CD8-positive, alpha-beta T cell (primary cell): ENCODE measurements at places on chromosomes 3 and 15.

- no peak for DNase-seq
These were observed 13.5 kb downstream of the HIGD1A start for GRCh38 chr3:42790714-42791229.

- DNase-seq: no peak
These were observed 27.2 kb downstream of the PIK3CA start for GRCh38 chr3:179175358-179175757.

- DNase-seq: no peak
These were observed 283.6 kb upstream of the RARB start for GRCh38 chr3:25144430-25144829.

DNA sequence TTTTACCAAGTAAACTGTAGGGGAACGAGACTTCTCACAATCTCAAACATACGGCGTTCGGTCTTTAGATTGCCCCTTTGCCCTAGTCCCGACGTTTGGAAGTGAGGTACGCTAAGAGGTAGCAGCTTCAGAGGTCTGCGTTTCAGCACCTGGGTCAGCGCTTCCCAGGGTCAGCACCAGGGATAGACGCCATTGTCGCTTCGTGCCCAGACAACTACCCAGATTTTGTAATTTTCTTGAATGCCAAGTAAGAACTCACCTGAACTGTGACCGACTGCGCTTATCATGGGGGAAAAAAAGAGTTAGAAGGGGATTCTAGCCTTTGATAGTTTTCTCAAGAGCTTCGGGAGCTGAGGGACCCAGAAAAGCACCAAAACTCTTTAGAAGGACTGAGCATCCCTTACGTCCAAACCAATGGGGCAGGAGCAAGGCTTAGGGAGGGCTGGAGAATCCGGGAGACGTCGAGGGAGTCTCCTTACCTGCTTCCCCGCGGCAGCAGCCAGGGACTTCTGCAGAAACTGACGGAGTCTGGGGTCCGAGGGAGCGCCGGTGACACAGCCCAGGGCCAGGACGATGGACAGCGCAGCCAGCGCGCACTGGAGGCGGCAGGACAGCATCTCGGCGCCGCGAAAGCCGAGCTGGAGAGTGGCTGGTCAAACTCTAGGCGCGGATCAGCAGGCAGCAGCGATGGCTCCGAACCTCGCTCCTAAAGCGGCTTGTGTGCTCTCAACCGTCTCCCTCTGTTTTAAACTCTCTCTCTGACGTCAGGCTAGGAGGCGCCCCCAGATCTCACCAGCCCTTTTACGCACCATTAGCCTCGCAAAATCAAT lies at the start of gene SST:
Gene SST (minus strand): TSS at position 720 of the 830 bp plus-strand sequence. CDS start 103 bp downstream, at position 617.
- no peak for DNase-seq

DNA sequence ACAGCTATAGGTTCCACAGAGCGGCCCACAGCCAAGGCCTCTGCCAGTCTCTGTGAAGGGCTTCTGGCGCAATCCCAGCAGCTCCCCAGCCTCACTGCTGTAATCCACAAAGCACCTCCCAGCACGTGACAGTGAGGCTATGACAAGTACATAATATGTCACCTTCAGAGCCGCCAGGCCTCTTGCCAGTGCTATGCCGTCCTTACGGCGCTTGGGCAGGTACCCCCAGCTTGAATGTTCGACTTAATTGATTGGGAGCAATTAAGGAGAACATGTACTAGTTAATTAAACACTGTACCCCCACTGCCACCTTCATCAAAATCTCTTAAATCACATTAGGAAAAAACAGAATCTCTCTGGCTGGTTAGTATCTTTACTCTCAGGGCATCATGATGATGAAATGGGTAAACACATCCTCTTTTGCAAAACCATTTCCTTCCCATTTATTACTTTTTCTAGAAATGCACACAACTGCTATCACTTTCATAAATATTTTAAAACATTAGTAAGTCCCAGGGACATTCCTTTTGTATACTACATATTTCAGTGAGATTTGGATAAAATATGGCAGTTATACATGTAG lies 169.9 kb downstream of the XXYLT1 start:
- no peak for DNase-seq

GRCh38 chr3:4977001-4977852 lies 2.0 kb upstream of the BHLHE40 start:
- DNase-seq: peak; percentile 86

GRCh38 chr3:165225604-165226003 lies 29.4 kb upstream of the SLITRK3 start:
- no peak for DNase-seq

GRCh38 chr3:125281381-125281780 lies 68.8 kb upstream of the SLC12A8 start:
- DNase-seq: no peak

- no peak for DNase-seq
These were observed 80.3 kb downstream of the OTOL1 start for GRCh38 chr3:161576714-161577510.

- DNase-seq: no peak
These were observed 16.3 kb upstream of the TRAT1 start for GRCh38 chr3:108806316-108806715.

GRCh38 chr15:73650416-73651126 lies 17.4 kb upstream of the NPTN start:
- no peak for DNase-seq

DNA sequence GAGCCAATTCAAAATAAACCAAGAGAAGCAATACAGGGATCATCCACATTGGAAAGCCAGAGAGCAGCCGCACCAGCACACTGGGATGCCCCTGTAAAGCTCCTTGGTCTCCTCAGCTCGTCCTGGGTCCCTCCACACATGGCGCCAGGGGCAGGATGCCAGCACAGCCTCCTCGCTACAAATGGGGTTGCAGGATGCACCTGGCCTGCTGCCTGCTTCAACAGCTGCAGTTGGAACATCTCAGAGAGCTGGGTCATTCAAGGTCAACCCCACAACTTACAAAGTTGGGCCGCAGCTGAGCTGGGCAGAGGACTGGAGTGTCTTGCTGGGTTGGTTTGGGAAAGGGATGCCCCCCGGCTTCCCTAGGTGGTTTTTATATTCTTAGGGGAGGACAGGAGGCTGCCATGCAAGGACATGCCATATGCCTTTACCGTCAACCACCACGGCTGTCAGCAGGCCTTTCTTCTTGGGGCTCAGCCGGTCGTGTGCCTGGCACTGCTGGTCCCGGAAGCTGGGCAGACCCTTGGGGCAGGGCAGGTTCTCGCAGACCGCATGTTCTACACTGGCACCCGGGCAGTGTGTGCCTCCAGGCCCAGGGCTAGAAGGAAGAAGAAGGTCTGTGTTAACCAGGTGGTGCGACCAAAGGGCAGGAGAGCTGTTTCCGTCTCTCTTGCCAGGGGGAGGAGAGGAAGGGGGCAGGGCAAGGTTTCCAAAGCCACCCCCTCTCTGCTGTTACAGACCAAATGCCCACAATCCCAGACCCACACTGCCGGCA lies 225.2 kb downstream of the ADAMTS17 start:
- no peak for DNase-seq

- no peak for DNase-seq
These were observed 340.3 kb downstream of the SLC9A9 start for GRCh38 chr3:143507735-143508580.

DNA sequence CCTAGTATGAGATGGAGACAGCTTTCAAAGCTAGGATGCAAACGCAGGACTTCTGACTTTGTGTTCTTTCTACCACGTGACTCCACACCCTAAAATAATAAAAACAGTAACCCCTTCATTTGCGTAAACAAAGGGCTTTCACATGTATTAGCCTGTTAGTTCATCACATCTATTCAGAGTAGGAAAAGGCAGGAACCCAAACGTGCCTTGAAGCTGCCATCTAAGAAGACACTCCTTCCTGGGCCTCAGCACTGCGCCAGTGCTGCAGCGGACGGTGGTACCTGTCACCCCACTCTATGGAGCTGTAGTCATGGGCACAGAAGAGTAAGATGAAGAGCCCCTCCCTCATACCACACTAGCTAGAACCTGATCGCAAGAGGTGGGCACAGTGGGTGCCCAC lies 34.3 kb downstream of the PLD1 start:
- DNase-seq: no peak

GRCh38 chr3:10437995-10438901 lies 67.1 kb downstream of the ATP2B2 start:
- no peak for DNase-seq

DNA sequence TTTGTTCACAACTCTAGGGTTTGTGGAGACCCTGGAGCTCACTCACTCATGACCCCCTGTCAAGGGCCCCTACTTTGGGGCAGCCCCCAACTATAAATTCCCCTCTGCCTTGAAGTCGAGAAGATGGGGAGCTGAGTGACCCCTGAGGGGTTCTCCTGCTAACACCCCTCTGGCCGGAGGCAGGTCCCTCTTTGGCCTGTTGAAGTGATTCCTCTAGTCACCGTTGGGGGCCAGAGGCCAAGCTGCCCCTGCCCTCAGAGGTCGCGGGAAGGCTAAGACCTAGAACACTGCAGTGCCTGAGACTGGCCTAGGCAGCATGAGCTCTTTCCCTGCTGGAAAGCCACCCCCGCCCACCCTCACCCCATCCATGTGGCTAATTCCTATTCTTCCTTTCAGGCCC lies 15.4 kb upstream of the SKOR1 start:
- no peak for DNase-seq

GRCh38 chr3:4773583-4773982 lies 205.7 kb upstream of the BHLHE40 start:
- DNase-seq: no peak

GRCh38 chr3:110677506-110677905 lies 394.1 kb upstream of the NECTIN3 start:
- DNase-seq: no peak

GRCh38 chr3:138933981-138934691 lies 12.8 kb downstream of the FOXL2 start:
- DNase-seq: no peak

- DNase-seq: no peak
These were observed 5.6 kb downstream of the TIGIT start for GRCh38 chr3:114299421-114299820.

DNA sequence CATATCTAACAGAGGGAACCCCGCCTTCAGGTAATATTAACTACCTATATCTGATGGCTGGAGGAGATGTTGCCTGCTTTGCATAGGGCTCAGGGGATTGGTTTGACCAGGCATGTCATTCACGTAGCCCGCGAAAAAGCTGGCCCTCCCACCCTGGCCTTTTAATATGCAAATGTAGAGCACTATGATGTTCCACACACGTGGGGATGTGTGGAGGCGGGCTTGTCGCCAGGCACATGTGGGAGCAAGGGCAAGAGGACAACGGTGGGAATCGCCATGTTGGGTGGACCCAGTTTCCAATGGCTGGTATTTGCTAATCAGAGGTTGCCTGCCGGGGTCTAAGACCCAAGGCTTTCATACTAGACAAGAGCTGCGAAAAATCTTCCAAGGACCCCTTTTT lies 469.8 kb downstream of the ZPLD1 start:
- DNase-seq: no peak

DNA sequence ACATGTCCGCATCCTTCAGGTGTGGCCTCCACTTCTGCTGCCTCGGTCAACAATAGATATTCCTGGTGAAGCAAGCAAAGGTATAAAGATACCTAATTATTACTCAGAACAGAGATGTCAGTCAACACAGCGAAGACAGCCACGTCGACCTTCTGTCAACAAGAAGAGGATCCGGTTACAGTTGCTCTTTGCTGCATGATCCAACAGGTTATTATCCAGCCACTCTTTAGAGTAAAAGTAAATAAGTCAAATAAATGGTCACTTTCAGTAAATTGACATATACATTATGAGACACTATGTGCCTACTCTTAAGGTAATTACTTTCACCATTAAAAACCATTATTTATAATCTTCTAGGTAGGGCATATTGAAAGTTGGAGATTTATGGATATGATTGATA lies 356.8 kb upstream of the ATP11B start:
- DNase-seq: no peak

DNA sequence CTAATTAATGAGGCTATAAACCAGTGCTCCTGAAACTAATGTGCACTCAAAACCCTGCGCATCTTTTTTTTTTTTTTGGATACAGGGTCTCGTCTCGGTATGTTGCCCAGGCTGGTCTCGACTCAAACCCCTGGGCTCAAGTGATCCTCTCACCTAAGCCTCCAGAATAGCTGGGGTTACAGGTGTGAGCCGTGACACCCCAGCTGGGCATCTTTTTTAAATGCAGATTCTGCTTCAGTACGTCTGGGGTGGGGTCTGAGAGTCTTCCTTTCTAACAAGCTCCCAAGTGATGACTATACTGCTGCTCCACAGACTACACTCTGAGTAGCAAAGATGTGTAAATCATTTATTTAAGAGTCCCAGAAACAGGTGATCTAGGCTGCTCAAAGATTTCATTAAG lies 73.0 kb downstream of the BFSP2 start:
- DNase-seq: no peak

DNA sequence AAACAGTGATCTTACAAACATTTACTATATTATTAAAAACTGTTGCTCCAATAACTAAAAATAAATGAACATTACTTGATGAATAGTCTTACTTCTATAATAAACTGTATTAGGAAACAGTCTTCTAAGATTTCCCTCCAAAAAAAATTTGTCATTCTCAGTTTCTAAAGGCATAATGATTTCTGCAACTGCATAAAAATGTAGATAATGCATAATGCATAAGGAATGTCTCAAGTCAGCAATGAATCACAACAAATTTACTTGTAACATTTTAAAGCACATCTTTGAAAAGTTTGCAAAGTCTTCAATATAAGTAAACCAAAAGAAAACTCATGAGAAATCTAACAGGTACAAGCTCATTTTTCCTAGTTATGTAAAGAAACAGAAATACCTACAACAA lies 113.5 kb downstream of the VPS13C start:
- DNase-seq: no peak

- DNase-seq: no peak
These were observed 766.7 kb upstream of the GOLIM4 start for GRCh38 chr3:168862466-168862865.

GRCh38 chr3:71582612-71583565 lies 639 bp downstream of the FOXP1 start:
- peak; percentile 67 for DNase-seq

DNA sequence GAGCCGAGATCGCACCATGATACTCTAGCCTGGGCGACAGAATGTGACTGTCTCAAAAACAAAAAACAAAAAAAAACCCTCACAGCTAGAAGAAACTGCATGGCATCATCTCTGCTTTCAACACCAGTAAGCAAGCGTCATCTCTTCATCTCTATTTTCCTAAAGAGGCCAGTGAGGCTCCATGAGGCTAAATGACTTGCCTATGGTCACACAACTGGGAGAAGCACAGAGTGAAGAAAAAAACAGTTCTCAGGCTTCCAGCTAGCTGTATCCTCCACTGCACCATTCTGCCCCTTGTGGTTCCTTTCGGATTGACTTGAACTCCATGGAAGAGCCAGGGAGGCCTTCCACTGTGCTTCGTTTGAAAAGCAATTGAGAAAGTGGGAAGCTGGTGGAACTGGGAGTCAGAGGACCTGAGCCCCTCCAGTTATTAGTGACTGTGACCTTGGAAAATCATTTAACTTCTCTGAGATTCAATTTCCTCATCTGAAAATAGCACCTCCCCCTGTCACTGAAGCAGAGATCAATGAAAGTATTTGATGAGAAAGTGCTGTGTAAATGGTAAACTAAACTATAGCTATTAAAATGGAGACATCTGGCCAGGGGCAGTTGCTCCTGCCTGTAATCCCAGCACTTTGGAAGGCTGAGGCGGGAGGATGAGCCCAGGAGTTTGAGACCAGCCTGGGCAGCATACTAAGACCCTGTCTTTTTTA lies 32.1 kb upstream of the DENND4A start:
- DNase-seq: no peak

GRCh38 chr15:45112143-45112590 lies 1.8 kb downstream of the DUOX2 start:
- DNase-seq: no peak
